Kidney glomerular epithelial cell (primary cell): ENCODE measurements at places on chromosomes 3 and 15.

- DNase-seq: no peak
These were observed 54.6 kb downstream of the CAPN3 start for GRCh38 chr15:42413920-42414319.

- DNase-seq: peak; percentile 25
These were observed 61.5 kb downstream of the CGGBP1 start for GRCh38 chr3:87997298-87997697.

- no peak for DNase-seq
These were observed 48.8 kb downstream of the STRIT1 start for GRCh38 chr3:155244699-155245098.

- peak; percentile 65 for DNase-seq
These were observed 1261.1 kb downstream of the ROBO1 start for GRCh38 chr3:78506581-78507195.

- DNase-seq: peak; percentile 32
These were observed at the start of gene FGF12 for GRCh38 chr3:192727032-192727847. FGF12 (minus strand) TSS chr3:192727541.

GRCh38 chr15:37880009-37880834 is 54.2 kb upstream of the TMCO5A start:
- DNase-seq: peak; percentile 67

DNA sequence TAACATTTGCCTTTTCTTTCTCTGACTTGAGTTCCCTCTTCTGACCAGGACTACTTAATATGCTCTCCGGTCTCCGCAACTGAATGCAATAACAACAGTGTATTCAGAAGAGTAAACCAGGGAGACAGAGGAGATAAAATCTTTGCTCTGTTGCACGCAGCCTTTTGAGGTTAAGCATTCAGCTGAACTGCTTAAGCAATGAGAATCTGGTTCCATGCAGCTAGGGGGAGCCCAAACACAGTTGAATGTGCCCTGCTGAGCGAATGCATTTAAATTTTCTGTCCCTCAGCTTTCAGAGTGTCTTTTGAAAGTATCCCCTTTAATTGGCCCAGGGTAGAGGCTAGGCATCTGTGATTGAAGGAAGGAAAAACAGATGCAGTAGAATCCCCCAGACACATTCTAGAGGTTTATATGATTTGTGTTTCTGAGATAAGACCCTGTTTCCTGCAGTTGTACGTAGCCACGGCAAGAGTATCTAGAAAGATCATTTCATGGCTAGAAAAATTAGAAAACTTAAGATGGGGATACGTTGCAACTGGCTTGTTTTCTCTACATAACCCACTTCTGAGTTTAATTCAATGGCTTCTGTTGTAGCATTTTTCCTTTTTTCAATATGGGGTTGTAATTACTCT is 309.6 kb downstream of the TUSC7 start:
- peak; percentile 56 for DNase-seq

DNA sequence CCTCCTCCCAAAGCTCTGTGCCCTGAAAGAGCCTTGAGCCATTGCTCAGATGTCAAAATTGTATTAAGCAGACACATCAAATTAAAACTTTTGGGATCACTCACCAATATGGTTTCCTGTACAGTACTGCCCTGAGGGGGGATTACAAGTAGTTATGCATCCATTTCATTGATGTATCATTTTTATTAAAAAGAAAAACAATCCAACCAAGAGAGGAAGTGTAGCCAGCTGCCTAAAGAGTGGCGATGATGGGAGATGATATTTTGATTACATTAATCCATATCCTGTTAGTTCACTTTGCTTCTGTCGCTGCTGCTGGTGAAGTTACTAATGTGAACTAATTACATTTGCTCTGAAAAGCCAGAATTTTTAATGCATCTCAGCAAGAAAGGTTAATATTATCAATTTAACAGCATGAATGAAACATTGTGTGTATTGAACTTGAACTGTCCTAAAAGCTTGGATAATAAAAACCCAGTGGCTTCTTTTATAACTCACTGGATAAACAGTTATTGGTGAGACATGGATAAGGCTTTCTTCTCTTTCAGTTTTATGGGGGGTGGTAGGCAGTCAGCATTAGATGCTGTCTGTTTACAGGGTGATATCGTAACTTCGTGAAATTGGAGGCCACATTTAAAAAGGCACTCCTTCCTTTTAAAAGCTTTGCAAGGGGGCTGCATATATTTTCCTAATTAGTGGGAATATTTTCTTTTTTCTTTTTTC is 87.7 kb downstream of the IGF1R start:
- DNase-seq: no peak

DNA sequence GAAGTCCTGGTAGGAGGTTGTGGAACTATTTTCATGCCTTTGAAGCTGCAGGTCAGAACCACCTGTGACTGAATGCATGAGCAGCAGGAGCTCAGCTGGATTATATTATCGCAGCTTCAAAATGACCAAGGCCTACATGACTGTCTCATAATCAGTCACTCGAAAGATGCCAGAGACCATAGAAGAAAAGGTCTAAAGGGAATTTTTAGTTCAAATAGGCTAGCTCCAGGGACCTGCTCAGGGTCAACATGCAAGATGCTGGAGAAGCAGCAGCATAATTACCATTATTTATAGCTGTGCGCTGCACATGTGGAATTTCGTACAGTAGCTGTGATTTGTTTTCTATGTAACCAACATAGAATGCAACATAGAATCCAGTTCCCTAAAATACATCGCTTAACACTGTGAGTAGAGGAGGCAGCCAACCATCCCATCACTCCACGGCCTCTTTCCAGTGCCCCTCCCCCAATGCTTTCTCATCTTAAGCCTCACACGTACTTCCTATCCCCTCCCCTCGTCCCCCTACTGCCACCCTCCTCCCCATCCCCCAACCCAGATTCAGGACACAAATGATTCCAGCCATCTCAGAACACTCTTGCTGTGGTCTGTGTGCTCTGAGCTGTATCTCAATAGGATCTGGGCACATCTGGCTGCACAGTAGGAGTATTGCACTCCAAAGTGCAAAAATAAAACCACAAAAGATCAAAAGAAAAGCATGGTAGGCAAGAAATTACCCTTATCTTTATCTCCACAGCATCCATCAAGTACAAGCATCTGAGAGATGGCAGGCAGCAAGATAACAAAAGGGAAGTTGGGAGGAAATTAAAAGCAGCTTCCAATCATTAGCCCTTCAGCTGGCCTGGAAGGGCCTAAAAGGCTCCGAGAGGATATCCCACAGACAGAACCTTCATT is 352.8 kb upstream of the SEMA6D start:
- no peak for DNase-seq

DNA sequence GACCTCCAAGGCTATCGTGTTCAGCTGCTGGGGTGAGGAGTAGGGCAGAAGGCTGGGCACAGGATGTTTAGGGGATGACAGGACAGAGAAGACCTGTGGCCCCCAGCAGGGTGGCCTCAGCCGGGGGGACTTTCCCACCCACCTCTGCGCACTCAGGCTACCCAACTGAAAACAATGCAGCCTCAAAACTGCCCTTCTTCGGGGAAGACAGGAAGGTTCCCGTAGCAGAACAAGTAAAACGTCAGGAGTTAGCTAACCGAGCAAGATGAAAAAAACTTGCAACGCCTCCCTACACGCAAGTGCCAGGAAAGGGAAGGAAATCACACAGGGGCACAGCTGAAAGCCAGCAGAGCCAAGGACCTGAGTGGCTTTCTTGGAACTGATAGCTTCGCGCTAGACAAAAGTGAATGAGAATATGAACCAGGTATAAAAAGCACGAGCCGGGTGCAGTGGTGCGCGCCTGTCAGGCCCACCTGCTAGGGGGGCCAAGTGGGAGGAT is 38.4 kb upstream of the FURIN start:
- DNase-seq: no peak

DNA sequence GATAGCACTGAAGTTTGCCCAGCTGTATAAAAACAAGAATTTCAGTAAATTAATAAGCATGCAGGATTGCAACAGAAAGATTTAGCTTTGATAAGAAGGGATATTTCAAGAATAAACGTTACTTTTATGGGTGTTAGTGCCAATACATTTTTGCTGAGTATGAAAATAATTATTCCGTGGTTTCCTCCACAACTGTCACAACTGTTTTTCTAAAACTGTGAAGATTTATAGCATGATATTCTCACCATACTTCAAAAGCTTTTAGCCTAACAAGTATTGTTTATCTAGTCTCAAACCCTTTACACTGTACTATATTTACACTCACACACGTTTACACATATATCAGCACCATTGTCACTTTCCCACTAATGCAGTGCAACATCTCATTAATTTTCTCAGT is 200.5 kb downstream of the TPRG1 start:
- DNase-seq: no peak

- DNase-seq: no peak
These were observed 26.9 kb upstream of the WDR72 start for GRCh38 chr15:53786401-53786800.

DNA sequence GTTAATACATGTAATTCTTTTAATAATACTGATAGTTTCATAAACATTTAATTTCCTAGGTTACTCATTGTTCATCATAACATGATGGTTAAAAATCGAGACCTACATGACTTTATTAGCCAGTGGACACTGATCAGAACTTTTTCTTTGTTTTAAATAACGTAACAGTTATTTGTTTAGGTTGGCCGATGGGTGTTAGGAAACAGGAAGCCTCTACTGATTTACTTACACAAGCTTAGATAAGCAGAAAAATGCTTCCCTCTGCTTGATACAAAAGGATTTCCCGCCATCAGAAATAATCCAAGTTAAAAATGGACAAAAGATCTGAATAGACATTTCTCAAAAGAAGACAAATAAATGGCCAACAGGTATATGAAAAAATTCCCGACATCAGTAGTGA is 16.6 kb upstream of the APH1B start:
- no peak for DNase-seq

DNA sequence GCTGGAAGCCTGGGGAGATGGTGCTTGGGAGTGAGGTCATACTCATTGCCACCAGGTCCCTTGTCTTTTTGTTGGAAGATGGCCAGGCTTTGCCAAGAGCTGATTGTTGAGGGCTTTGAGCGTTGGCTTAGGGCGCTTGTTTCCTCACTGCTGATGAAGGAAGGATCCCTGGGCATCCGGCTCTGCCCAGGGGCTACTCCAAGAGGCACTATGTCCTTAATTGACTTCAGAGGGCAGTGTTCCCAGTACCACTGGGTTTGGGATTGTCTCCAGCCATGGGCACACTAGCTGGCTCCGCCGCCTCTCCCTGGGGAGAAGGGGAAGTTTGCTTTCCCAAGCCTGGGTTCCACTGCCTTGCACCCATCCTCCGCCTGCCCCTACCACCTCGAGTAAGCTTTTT is 57.2 kb upstream of the RGMA start:
- no peak for DNase-seq

- DNase-seq: no peak
These were observed 9.3 kb downstream of the MKRN3 start for GRCh38 chr15:23574742-23575141.

DNA sequence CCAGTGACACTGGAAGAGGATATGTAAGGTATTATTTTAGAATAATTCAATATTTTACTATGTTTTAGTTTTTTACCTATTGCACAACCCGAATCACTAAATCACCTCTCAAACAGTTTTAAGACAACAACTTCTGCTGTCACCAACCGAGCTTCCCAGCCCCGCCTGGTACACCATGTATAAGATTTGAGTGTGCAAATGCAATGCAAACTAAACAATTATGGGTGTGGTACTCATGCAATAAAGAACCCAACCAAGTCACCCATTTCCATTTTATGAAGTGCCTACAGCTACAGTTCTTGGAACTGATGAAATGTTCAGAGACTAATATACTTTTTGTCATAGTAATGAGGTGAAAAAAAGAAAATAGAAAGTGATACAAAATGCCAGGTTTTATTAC is 256.2 kb downstream of the TAFA4 start:
- DNase-seq: no peak

GRCh38 chr3:185401319-185401955 is 38.5 kb downstream of the MAP3K13 start:
- no peak for DNase-seq

- no peak for DNase-seq
These were observed 684.4 kb upstream of the LMCD1 start for GRCh38 chr3:7817239-7817638.

DNA sequence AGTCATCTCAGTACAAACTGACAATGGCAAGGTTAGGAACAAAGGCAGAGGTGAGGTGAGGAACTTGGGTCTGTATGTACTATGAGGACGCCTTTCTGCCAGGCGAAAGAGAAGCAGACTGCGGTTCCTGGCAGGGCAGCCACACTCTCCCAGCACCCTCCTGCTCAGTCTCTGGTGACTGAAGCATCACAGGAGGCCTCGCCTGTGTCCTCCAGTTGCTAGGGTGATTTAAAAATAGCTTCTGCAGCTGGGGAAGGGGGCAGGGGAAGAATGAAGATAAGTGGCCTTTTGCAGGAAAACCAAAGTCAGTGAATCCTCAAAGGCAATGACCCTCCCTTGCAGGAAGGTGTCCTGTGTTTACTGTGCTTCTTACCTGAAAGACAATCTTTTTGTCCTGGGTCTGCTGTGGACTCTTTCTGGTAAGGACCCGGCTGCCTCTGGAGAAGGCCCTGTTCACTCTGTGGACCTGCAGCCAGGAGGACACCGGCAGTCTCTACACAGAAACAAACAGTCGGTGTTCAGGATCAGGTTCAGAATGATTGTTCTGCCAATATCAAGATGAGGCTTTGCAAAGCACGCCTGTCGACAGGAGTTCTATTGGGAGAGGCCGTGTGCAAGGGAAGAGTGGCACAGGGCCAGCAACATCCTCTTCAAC is 65.7 kb upstream of the DGKG start:
- DNase-seq: no peak

- no peak for DNase-seq
These were observed 125.1 kb upstream of the CTDSPL start for GRCh38 chr3:37736624-37737023.

- DNase-seq: peak; percentile 30
These were observed 737.9 kb upstream of the BCHE start for GRCh38 chr3:166575161-166575560.

- DNase-seq: no peak
These were observed 4.3 kb upstream of the MANF start for GRCh38 chr3:51380601-51381332.

DNA sequence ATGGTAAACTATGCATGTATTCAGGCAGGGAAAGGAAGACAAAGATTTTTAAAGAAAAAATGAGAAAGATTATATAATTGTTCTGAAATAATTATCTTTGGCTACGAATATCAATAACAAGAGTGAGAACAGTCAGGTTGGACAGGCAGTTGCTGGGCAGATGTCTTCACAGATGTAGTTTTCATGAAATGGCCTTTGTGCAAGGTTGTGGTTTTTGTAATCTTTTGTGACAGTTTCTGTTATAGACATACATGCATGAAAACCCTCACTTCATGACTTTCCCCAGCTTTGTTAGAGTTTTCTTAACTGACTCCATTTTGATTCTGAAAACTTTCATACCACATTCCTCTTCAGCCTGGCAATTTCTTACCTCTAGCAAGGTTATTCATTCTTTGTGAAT is 34.9 kb upstream of the SLC25A36 start:
- DNase-seq: no peak
